Fibroblast of villous mesenchyme (primary cell): ENCODE measurements at places on chromosomes 13 and 19. TPM values are rescaled to one million over a fixed set of nuclear protein-coding genes. Genes with fewer than 3 reads are reported as not detected.

The CCDC70 gene
- not detected in 2 replicates for total RNA-seq

The OR7A17 gene
- not detected in 2 replicates for total RNA-seq

The CRLF1 gene
- total RNA-seq, result not detected in 2 replicates

The PRTN3 gene
- not detected in 2 replicates for total RNA-seq

The SRRM5 gene
- total RNA-seq, result under 0.01 TPM in 2 replicates

The TJP3 gene
- total RNA-seq, result not detected in 2 replicates

The LCP1 gene
- 17.7 and 44.9 TPM in 2 replicates for total RNA-seq

The MYPOP gene
- total RNA-seq, result 2.6 TPM in 2 replicates

The CGB8 gene
- not detected in 2 replicates for total RNA-seq

The GAPDHS gene
- not detected in 2 replicates for total RNA-seq

The GSK3A gene
- total RNA-seq, result 16.8 and 21.2 TPM in 2 replicates

The AMER2 gene
- total RNA-seq, result not detected in 2 replicates

The ATXN8OS gene
- not detected in 2 replicates for total RNA-seq

The HCN2 gene
- total RNA-seq, result 0.32 and 0.86 TPM in 2 replicates

The TNNT1 gene
- total RNA-seq, result under 0.01 and 0.64 TPM in 2 replicates

The FUT6 gene
- total RNA-seq, result not detected in 2 replicates

The KIR2DL3 gene
- not detected in 2 replicates for total RNA-seq

The ZNF600 gene
- total RNA-seq, result 2.3 and 5.6 TPM in 2 replicates

The TRPM4 gene
- 17.3 and 18.0 TPM in 2 replicates for total RNA-seq

The ERICH6B gene
- not detected in 2 replicates for total RNA-seq

The LIM2 gene
- not detected in 2 replicates for total RNA-seq

The ITGBL1 gene
- total RNA-seq, result 21.2 and 42.5 TPM in 2 replicates

The UBL3 gene
- 29.0 and 44.9 TPM in 2 replicates for total RNA-seq

The GRIN2D gene
- 0.86 and 1.9 TPM in 2 replicates for total RNA-seq

The ZNF420 gene
- 4.8 and 8.2 TPM in 2 replicates for total RNA-seq

The CYP2S1 gene
- 1.6 and 1.7 TPM in 2 replicates for total RNA-seq

The ADGRE1 gene
- not detected in 2 replicates for total RNA-seq

The PAK4 gene
- 6.8 and 9.5 TPM in 2 replicates for total RNA-seq
